AG10803 (cell line): ENCODE measurements at places on chromosomes 5 and 9.

- DNase-seq, result no peak
Measured at GRCh38 chr9:1294641-1295258, 244.6 kb downstream of the DMRT2 start.

DNA sequence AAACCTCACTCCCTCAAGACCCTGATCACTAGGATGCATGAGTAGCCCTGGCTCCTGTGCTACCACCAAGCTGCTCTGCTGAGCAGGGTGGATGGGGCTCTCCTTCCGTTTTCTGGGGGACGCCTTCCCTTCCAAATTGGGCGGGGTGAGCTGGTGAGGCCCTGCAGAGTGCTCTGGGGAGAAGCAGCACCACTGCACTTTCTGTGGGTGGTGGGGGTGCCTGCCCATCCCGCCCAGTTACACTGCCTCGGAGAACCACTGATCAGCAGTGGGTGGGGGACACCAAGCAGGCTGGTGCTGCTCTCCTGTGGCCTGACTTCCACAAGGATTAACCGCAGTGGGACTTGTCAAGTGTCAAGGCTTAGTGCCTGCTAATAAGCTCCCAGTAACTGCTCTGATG, 19.0 kb downstream of the GFPT2 start:
- no peak for DNase-seq

- DNase-seq, result no peak
Measured at GRCh38 chr5:66570201-66570600, 26.0 kb upstream of the MAST4 start.

DNA sequence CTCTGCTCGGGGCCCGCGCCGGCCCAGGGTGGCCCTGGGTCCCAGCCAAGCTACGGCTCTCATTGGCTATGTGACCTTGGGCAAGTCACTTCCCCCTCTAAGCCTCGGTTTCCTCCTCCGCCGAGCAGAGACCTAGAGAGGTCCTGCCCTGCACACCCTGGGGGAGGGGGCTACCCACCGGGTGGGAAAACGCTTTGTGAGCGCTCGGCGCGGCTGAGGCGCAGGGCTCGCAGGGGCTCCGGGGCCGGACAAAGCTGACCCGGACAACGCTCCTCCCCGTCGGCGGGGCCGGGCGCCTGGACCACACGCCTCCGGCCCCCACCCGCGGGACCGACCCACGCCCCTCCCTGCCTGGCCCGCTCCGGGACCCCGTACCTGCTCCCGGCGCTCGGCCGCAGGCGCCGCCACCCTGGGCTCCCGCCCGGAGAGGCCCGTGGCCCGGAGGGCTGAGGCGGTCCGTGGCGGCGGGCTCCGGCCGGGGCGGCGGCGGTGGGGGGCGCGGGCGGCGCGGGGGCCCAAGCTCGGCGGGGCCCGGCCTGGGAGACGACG, 85.7 kb upstream of the MELK start:
- DNase-seq, result no peak

DNA sequence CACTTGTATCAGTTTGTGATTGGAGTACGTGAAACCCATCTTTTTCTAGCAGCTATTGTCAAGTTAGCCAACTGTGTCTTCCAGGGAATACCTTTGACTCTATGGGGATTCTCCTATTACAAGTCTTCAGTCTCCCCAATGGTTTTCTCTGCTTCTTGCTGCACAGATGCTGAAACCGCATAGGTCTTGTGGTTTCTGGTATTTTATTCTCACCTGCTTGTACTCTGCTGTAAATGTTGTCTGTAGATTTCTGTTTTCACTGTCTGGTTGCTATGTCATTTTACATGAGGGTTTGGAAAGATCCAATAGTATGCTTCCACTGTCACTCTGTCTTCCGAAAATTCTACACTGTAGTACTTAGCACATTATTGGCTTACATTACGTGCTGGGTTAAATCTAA, 1196.9 kb upstream of the C9orf72 start:
- DNase-seq, result no peak

GRCh38 chr5:180801596-180802324, 846 bp downstream of the MGAT1 start:
- DNase-seq, result no peak

DNA sequence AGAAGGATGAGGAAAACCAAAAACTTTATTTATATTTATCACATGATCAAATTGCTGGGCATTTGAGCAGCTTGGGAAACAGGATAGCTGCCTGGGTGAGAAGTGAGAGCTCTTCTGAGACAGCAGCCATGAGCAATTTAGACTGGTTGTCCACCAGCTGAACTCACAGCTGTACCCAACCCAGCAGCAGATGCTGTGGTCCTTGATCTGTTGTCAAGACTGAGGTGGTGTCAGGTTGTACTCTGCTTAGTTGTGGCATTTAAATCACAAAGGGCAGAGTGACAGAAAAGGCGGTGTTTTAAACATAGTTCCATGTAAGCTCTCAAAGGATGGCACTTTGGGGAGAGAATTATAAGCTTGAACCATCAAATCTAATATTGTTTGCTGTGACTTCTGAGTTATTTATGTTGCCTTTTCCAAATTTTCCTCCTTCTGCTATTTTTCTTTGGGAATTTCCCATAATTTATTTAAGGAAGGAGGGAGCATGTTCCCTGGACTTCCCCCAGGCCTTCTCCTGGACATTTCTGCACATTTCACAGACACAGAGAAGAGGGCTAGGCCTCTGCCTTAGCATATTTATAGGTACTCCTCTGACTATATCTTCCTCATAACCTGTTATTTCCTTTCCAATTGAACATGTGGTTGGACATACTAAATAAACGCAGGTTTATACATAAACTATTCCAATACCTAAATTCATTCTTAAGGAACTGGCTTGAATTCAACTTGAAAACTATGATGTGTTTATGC, 117.7 kb upstream of the FER start:
- DNase-seq, result no peak

GRCh38 chr5:73729329-73729728, 103.3 kb downstream of the ARHGEF28 start:
- DNase-seq, result no peak

GRCh38 chr5:14528115-14528514, 53.5 kb upstream of the OTULINL start:
- DNase-seq, result no peak

DNA sequence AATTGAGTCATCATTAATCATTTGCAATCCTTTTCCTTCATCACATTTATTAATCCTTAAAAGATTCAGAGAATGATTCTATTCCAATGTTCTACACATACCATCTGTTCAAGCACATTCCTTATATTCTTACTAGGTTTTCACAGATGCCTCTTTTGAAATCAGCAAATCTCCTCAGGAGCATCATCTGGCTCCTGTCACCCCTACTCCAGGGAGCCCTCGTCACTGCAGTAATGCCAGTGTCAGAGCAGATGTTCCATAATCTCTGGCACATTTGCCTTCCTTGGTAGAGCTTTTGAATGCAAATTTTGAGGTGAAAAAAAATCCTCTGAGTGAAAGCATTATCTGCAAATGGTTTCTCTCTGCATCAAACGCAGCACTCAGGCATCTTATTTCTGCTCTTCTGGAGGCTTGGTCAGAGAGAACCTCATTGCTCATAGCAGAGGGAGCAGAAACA, 7.6 kb upstream of the KCNV2 start:
- peak; percentile 54 for DNase-seq

- no peak for DNase-seq
Measured at GRCh38 chr9:129383019-129383560, 205.0 kb upstream of the IER5L start.

DNA sequence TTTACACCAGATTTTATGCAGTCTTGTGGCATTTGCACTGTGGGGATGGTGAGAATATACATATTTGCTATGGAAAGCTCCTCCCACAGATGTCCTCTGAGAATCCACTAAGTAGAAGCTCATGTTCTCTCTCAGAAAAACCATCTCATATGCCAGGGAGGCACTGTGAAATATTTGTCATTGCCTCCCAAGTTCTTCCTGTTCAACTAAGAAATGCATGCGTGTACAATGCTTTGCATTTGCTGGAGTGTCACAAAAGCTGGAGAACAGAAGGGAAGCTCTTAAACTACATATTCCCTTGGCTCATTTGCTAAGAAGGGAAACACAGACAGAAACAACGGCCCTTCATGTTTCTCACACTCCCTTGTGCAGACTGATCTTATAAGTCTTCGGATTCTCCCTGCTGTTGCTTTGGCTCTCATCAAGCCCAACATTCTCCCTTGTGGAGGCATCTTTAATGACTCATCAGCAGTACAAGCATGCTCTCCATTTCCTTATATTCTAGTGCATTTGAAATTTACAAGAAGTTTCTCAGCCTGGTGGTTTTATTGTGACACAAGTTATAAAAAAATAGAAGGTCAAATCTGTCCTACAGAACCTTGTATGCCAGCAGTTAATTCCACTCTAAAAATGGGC, 220.6 kb downstream of the TRIM36 start:
- no peak for DNase-seq

GRCh38 chr9:94593459-94594345, at the start of gene FBP2:
Gene FBP2, minus strand, starts transcription at chr9:94593824. Its CDS starts 98 bp downstream, at chr9:94593726.
- no peak for DNase-seq

- DNase-seq, result no peak
Measured at GRCh38 chr9:4313144-4313543, 13.3 kb upstream of the GLIS3 start.
